ENCODE measurements at places on chromosomes 16 and 17.

DNA sequence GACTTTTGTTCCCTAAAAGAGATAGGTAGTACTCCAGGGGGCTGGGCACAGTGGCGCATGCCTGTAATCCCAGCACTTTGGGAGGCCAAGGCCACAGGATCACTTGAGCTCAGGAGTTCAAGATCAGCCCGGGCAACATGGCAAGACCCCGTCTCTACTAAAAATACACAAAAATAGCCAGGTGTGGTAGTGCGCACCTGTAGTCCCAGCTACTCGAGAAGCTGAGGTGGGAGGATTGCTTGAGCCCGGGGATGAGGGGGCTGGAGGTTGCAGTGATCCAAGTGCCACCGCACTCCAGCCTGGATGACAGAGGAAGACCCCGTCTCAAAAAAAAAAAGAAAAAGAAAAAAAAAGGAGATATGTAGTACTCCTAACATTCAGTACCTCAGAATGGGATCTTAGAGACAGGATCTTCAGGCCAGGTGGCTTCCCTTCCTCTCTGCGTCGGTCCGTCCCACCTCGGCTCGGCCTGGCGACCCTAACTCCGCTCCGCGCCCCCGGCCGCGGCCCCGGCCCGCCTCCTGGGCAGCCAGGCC lies 89.6 kb downstream of the CDC27 start:
- no peak for DNase-seq

GRCh38 chr17:18324140-18325050 lies 9.3 kb downstream of the SMCR8 start:
- no peak for DNase-seq

GRCh38 chr17:58377093-58377601 lies 25.1 kb upstream of the SUPT4H1 start:
- no peak for DNase-seq

DNA sequence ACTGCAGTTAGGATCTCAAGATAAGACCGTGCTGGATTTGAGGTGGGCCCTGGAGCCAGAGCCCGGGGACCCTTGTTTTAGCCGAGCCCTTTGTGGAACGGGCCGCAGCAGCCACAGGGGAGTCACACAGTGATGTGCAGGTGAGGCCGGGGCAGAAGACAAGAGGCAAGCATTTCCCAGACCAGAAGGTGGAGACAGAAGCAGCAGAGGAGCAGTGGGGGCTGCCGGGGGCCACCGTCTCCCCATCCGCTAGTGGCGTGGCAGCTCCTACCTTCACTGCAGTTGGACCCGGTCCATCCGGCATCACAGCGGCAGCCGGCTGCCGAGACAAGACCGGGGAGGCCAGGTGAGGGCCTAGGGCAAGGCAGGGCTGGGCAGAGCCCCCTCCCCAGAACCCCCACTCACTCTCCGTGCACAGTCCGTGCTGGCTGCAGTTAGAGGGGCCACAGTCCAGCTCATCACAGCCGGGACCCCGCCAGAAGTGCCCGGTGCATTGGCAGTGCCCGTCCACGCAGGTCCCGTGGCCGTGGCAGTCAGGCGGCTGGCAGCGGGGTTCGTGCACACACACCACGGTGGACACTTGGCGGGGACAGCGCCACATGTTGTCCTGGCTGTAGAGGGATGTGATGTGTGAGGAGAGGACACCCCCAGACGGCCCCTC lies 6.0 kb downstream of the NAGPA start:
- DNase-seq: no peak

GRCh38 chr16:68367030-68367429 lies 56.2 kb downstream of the PRMT7 start:
- DNase-seq: peak; percentile 10

DNA sequence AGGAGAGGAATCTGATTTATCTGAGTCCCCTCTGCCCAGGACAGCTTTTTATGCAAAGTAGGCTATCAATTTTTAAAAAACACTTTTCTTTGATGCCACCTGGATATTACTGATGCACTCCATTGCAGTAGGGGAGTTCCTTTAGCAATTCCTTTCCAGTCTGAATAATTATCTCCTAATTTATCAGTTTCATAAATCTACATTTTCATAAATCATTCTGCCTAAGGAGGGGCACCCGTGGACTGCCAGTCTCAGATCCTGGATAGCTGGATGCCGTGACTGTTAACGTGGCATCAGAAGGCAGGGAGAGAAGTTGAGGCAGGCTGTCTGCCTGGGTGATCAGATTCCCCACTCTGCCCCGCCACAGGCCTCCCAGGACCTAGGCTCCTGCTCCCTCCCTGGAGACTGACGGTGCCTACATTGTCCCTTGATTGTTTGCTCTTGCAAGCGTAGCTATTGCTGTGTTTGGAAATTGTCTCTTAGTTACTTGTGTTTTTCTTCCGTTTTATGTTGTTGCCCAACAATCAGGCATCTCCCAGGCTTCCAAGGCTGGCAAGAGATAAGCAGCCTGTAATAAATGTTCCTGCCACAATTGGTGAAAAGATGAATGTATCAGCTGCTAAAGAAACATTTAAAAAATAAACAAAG lies 75.2 kb downstream of the KATNIP start:
- no peak for DNase-seq

- no peak for DNase-seq
Measured at GRCh38 chr16:379961-380761, 1.6 kb downstream of the PGAP6 start.

GRCh38 chr17:78920528-78920927 lies 4.7 kb downstream of the TIMP2 start:
- DNase-seq: no peak

- DNase-seq: no peak
Measured at GRCh38 chr16:58045096-58045495, 19.5 kb downstream of the MMP15 start.

- DNase-seq: no peak
Measured at GRCh38 chr17:49753959-49754391, 10.0 kb downstream of the FAM117A start.

GRCh38 chr16:53089434-53090285 lies 34.9 kb downstream of the CHD9 start:
- DNase-seq: peak; percentile 36

- no peak for DNase-seq
Measured at GRCh38 chr17:28973425-28973824, 22.1 kb upstream of the PHF12 start.

- DNase-seq: no peak
Measured at GRCh38 chr17:12229335-12229734, 208.7 kb downstream of the MAP2K4 start.

GRCh38 chr16:68237243-68238028 lies 1.5 kb upstream of the ESRP2 start:
- DNase-seq: peak; percentile 69

DNA sequence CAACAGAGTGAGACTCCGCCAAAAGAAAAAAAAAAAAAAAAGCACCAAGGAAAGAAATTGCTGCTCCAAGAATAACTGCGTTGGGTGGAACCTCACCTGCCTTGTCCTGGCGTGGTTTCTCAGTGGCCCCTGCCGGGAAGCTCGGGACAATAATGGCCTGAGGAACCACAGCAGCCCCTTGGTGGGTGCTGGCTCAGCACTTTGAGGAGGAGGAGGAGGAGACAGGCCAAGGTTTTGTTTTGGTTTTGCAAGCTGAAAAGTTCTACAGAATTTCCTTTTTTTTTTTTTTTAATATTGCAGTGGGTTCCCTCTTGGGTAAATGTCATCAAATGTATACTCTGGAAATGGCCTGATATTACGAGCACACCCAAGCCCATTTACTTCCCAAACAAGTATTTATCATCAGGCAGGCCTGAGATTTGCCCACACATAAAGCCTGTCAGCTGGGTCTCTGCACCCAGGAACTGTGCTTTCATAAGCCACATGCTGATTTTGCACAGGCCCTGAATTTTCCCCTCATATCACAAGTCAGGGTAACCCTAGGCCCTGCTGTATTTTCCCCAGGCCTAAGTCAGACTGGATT lies 78.3 kb downstream of the SOCS1 start:
- DNase-seq: no peak

GRCh38 chr16:8600144-8600775 lies 9.9 kb upstream of the TMEM114 start:
- DNase-seq: no peak

- no peak for DNase-seq
Measured at GRCh38 chr16:56869513-56870275, 4.7 kb downstream of the SLC12A3 start.
